ENCODE measurements at places on chromosomes 1 and 21.

DNA sequence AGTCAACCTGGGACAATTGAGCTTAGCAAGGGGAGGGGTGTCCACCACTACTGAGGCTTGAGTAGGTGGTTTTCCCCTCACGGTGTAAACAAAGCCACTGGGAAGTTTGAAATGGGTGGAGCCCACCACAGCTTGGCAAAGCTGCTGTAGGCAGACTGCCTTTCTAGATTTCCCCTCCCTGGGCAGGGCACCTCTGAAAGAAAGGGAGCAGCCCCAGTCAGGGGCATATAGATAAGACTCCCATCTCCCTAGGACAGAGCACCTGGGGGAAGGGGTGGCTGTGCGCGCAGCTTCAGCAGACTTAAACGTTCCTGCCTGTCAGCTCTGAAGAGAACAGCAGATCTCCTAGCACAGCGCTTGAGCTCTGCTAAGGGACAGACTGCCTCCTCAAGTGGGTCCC lies 758.4 kb downstream of the LTN1 start:
- no peak for DNase-seq

DNA sequence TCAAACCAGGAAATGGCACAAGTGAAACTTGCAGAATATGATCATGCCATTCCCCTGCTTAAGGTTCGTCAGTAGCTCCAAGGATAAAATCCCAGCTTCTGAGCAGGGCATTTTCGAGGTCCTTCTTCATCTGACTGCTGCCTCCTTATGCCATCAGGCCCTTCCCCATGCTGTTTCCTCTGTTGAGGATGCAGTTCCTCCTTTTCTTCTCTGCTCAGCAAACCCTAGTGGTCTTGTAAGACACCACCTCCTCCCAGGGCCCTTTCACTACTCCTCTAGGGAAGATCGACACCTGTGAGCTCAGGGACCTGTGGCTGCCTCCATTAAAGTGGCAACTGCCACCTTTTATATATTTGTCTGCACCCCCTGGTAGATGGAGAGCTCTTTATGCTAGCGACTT lies 62.1 kb upstream of the JUN start:
- DNase-seq, result no peak

GRCh38 chr1:93722081-93723031 lies 40.7 kb upstream of the BCAR3 start:
- DNase-seq, result no peak

DNA sequence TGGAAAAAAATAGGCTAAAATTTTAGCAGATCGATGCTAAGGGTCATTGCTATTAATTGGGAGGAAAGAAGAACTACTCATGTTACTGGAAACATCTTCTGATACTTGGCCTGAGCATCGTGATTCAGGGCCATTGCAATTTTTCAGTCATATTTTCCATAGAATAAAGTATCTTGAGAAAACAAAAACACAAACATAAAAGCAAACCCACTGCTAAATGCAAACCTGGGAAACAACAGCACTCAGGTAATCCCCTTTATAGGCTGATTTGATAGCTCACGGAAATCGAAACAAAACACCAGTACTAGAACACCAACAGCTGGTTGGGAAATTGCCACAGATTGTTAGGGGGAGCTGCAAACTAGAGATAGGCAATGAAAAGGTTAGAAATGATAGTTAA lies 172.9 kb upstream of the ESRRG start:
- no peak for DNase-seq

GRCh38 chr1:71964188-71964587 lies 318.2 kb downstream of the NEGR1 start:
- DNase-seq, result no peak

- no peak for DNase-seq
These were observed 50.4 kb downstream of the PGBD5 start for GRCh38 chr1:230375780-230376179.

Measured in omental fat pad (tissue), 4 donors.